ENCODE measurements at places on chromosomes 11 and 22.
A peak's percentile ranks its signal among the peaks of the same experiment; 100 is the strongest.

GRCh38 chr11:1629326-1630185 is at the start of gene KRTAP5-5:
TSS of gene KRTAP5-5 (plus strand) at chr11:1629775. CDS start at chr11:1629841, 66 bp downstream.
- no peak for DNase-seq

DNA sequence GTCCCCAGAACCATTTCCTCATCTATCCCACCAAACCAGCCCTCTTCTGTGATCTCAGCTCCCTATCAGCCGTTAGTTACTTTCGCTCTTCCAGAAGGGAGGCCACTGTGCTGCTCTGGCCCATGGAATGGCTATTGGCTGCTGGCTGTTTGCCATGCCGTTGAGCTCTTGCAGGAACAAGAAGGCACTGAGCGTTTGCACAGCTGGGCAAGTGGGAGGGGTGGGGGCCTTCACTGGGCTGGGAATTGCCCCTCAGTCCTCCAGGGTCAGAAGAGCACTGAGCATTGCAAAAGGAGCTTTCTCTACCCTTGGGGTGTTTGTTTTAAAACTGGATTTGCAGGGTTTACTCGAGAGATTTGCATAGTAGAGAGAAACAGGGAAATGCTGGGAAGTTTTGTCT is 129.0 kb upstream of the PARVA start:
- no peak for DNase-seq

GRCh38 chr11:16012125-16012751 is 344.1 kb downstream of the SOX6 start:
- DNase-seq, result no peak

DNA sequence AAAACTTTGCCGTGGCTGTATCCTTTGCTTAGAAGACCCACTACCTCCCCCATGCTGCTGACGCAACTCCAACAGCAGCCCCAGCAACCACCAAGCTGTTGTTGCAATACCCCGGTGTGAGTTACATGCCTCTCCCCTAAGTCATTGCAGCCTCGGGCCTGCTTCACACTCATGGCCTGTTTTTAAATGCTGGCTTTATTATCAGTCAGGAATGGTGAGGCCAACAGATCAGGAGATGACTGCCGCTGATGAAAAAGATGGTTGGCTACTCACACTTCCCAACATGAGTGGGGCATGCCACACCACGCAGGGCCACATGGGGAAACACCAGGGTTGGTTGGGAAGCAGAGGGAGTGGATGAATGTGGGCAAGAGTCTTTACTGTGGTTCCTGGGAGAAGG is 171.5 kb upstream of the SYT13 start:
- peak; percentile 60 for DNase-seq

GRCh38 chr11:44973632-44974401 is 23.1 kb upstream of the TP53I11 start:
- DNase-seq, result no peak

GRCh38 chr11:73308961-73309919 is 1.2 kb downstream of the ARHGEF17 start:
- DNase-seq, result peak; percentile 97

GRCh38 chr22:38443628-38444521 is 11.1 kb downstream of the KCNJ4 start:
- no peak for DNase-seq

GRCh38 chr11:41085123-41085522 is 374.3 kb downstream of the LRRC4C start:
- DNase-seq, result no peak

GRCh38 chr11:64859542-64860414 is 15.3 kb upstream of the CDC42BPG start:
- no peak for DNase-seq

- DNase-seq, result peak; percentile 37
Observed at GRCh38 chr22:24157822-24158135, 23.5 kb upstream of the SUSD2 start.

Data from GM03348 (cell line).